ENCODE measurements at places on chromosomes 6 and 20.

DNA sequence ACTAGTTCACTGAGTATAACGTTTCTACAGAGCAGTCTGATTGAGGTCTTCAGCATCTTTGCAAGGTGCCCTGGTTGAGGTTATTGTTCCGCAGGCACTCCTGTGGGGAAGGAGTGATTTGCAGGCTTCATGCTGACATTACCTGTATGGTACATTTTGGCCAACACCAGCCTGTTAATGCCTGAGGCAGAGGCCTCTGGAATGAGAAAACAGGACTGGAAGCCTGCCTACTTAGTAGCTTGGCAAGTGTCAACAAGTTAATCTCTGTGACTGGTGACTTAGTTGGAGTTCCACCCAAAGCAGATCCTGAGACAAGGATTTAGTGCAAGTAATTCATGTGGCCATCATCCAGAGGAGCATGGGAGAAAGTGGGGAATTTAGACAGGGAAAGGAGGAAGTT lies 24.6 kb downstream of the MAS1 start:
- DNase-seq: no peak

- DNase-seq: no peak
Measured at GRCh38 chr6:150953851-150954250, 88.3 kb downstream of the MTHFD1L start.

- DNase-seq: no peak
Measured at GRCh38 chr6:105611606-105612005, 208.7 kb upstream of the PREP start.

GRCh38 chr6:99092461-99092860 lies 144.7 kb upstream of the FBXL4 start:
- no peak for DNase-seq

GRCh38 chr6:37038292-37039198 lies 33.1 kb downstream of the FGD2 start:
- DNase-seq: peak; percentile 80

- no peak for DNase-seq
Measured at GRCh38 chr20:63711085-63711645, 3.3 kb downstream of the ZGPAT start.

DNA sequence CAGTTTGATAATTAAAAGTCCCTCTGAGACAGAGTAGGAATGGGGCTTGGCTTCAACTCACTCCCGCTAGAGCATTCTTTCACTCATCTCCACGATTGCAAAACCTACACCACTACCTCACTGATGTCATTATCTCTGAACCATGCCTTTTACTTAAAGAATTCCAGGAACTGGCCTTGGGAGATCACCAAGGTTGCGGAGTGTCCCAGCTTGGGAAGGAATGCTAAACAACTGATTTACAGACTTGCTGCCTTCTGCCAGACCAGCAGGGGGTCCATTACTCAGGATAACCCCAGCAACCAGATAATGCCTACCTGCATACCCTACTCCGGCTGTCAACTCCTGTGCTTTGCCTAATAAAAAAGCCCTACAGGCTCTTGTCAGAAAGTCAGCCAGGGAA lies 102.2 kb upstream of the RALGAPA2 start:
- no peak for DNase-seq

DNA sequence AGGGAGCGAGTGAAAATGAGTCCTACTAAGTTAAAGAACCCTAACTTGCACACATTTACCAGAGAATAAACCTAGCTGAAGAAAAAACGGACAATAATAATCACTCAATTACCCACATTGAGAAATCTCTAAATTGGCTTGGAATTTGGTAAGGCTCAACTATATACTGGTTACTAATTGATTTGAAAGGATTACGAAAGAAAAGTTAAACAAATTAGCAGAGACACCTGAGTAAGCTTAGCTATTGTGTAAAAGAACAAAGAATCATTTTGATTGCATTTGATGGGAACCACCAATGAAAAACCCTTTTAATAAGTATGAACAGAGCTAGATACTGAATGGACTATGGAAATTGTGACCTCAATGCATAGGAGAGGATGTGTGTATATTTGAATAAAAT lies 118.6 kb upstream of the ADGRF1 start:
- no peak for DNase-seq

- DNase-seq: no peak
Measured at GRCh38 chr6:109053336-109053735, 41.3 kb downstream of the SESN1 start.

DNA sequence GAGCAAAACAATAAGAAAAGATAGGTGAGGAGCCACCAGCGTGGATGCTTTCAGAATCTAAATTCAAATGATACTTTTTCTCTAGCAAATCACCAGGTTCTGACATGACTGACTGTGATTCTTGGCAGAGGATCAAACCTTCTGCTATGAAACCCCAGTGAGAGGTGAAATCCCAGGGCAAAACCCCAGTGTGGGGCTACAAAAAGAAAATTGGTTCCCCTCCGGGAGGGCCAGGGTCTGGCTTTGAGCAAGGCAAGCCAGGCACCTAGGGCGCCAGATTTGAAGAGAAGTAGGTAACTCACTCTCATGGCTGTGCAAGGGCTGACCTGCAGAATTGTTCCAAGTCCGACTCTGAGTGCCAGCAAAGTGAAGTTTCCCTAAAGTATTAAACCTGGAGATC lies 20.2 kb upstream of the RALGAPA2 start:
- DNase-seq: no peak

- no peak for DNase-seq
Measured at GRCh38 chr6:110366256-110366655, 8.1 kb upstream of the METTL24 start.

GRCh38 chr6:45415788-45416518 lies 38.2 kb upstream of the SUPT3H start:
- DNase-seq: no peak

- no peak for DNase-seq
Measured at GRCh38 chr20:10332656-10333415, 101.2 kb downstream of the MKKS start.

DNA sequence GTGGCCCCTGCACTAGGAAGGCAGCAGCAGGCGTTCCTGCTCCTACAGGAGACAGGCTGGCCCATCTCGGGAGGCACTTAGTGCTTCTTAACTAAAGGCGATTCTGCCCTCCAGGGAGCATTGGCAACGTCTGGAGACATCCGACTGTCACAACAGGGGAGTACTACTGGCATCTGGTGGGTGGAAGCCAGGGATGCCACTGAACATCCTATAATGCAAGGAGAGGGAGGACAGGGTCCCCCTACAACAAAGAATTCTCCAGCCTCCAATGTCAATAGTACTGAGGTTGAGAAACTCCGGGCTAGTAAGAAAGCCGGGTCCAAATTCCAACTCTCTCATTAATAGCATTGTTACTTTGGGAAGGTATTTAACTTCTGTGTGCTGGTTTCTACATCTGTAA lies 119.4 kb upstream of the ARMC2 start:
- no peak for DNase-seq

- no peak for DNase-seq
Measured at GRCh38 chr6:152571089-152571488, 66.1 kb downstream of the SYNE1 start.

DNA sequence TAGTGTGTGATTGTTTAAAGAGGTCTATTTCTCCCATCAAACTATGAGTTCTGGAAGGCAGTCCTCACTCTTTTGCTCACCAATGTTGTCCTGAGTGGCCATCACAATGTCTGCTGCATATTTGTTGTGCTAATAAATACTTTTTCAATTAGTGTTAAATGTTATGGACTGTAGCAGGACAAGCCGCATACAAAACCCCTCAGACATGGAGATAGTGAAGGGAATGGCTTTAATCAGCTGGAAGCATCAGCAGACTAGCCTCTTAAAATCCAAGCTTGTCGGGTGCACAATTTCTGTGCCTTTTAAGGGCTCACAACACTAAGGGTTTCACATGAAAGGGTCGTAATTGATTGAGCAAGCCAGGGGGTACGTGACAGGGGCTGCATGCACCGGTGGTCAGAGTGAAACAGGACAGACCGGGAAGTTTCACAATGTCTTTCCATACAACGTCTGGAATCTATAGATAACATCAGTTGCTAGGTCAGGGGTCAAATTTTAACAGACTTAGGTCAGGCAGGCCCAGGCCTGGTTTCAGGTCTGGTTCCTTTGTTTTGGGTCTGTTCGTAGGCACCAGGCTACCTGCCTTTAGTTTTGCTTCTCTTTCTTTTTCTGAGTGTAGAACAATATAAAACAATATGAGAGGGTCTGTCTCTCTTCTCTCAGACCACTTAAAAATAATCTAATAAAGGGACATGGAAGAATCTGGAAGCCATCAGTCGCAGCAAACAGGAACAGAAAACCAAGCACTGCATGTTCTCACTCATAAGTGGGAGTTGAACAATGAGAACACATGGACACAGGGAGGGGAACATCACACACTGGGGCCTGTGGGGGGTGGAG lies 327.6 kb upstream of the HTR1E start:
- no peak for DNase-seq

DNA sequence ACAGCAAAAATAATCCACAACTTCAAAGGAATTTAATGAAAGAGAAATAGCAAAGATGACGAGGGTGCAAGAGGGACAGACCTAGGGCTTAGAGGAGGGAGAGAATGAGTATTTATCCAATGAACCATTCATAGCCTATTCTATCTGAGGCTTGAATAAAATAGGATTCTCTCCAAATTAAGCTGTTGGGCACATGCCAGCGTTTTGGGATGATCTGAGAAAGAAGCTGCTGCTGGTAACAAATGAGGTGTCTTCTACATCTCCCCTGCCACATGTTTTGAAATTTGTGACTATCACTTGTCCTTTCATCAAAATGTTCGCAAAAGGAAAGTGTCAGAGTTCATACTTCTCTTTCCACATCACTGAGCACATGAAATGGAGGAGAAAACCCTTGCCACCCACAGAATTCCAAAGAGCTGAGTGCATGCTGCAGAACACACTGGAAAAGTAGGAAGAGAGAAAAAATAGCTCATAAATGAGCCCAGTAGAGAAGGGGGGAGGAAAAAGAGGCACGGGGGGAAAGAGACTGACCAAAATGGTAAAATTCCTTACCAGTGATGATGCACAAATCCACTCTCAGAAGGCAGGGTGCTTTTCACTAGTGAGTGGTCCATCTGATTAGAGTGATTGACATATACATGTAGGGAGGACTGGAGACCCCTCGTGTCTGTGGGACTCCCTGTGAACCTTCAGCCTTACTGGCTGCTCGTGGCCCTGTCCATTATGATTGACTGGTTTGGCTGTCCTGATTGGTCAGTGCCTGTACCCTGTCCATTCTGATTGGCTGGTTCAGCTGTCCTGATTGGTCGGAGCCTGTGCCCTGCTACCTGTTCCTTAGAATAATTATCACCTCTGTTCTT lies 180.5 kb downstream of the OGFRL1 start:
- no peak for DNase-seq

- DNase-seq: no peak
Measured at GRCh38 chr6:131954775-131955107, 3.6 kb upstream of the CCN2 start.

DNA sequence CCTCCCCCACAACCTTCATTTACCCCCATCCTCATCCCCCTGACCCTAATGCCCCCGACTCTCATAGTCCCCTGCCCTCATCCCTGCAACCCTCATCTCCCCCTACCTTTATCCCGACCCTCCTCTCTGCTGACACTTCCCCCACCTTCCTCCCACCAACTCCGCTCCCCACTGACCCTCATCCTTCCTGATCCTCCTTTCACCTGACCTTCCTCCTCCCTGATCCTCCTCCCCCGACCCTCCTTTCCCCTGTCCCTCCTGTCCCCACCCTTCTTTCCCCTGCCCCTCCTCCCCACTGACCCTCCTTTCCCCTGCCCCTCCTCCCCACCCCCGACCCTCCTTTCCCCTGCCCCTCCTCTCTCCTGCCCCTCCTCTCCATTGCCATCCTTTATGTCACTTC lies 7.1 kb downstream of the TREML2 start:
- no peak for DNase-seq

DNA sequence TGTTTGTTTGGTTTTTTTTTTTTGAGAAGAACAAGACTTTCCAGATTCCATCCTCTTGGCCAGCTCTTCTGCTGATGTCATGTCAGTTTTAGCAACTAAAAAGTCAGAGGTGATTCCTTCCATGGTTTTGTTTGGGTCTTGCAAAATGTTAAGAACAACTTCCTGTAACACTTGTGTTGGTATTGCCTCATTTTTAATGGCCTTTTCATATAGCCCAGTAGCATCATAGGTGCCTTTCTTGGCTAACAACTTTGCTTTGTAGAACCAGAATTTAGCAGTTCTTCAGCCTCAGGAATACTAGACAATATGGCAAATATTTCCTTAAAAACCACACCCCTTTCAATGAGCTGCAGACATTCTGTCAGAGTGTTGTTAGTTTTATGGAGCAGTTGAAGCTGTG lies 99.5 kb upstream of the SIRPG start:
- no peak for DNase-seq

DNA sequence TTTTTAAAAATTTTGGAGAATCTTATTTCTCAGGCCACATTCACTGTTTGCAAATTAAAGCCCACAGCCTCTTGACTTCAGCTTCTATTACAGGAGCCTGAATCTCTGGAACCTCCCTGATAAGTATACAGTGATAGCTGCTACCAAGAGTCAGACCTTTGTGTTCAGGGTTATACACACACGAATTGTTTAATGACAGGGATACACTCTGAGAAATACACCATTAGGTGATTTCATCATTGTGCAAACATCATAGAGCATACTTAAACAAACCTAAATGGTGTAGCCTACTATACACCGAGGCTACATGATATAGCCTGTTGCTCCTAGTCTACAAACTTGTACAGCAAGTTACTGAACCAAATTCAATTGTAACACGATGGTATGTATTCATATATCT lies 473.9 kb downstream of the PKHD1 start:
- no peak for DNase-seq

GRCh38 chr20:39132093-39132492 lies 169.9 kb downstream of the DHX35 start:
- no peak for DNase-seq

DNA sequence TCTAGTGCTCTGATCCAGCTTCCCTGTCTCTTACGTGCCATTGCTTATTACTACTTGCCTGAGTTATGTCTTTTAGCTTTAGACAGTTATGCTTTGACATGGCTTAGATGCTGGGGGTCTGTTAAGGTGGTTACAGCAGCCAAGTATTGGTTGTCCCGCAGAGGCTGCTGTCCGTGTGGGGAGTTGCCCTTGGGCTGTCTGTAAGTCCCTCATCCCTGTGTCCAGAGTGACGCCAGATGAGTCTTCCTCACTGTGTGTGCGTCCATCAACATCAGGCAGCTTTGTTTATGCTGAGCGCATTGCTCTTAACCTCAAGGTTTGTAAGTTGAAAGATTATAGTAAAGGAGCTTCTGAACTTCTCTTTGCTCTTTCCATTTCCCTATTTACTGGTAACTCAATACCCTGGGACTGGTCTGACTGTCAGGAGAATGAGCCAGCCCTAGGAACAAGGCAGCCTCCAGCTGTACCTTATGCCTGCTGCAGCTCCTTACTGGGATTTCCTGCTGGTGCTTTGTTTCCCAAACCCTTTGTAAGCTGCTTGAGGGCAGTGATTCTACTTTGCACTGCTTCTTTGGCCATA lies 7.2 kb downstream of the FAM120B start:
- DNase-seq: no peak

- peak; percentile 98 for DNase-seq
Measured at GRCh38 chr20:1118336-1119127, at the start of gene PSMF1. PSMF1 (plus strand) TSS chr20:1118602; CDS start chr20:1118774, 172 bp downstream.

DNA sequence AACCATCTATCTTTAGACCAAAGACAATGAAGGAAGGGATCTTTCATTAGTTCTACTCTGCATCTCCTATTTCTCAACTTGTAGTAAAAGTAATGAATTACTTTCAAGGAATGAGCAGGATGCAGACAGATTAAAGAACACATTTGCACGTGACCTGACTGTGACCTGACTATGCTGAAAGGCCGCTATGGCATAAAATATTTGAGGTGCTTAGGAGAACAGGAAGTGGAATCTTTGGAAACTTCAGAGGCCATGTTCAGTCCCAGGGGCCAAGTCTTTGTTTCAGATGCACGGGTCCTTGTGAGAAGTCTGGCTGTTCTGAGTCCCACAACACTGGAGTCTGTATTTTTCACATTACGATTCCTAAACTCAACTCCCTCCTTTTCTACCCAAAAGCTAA lies 41.0 kb downstream of the NINL start:
- DNase-seq: no peak
